Stimulated activated CD4-positive, alpha-beta T cell treated with anti-CD3 and anti-CD28 coated beads, TNF-alpha, amount 100 ng/mL, for 1 hour (primary cell): ENCODE measurements at places on chromosomes 4 and X.

DNA sequence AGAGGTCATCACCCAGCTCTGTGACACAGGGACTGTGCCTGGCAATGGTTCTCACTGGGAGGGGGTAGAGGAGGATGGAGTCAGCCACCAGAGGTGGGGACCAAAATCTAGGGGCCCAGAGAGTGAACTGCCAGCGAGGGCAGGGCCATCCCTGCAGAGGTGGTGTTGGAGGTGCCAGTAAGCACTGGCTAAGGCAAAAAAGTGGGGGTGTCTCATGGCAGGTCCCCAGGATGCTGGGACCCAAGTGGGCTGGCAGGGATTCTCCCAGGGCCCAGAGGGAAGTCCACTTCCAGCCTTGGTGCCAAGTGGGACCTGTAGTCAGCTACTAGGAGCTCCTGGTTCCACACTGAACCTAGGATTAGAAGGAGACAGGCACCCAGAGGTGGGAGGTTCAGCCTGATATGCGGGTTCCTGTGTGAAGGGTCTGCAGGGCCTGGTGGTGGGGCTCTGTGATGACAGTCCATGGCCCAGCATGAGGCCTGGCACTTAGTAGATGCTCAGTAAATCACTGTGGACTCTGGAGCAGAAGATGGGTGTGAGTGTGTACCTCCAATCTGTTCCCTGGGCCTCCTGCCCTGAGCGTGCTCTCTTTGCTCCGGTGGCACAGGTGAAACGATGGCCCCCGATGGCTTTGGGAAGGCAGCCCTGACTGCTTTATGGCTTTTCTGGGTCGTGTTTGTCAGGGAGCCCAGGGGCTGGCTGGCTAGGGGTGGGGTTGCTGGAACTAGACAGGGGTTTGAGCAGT is 81.5 kb downstream of the PSAPL1 start:
- no peak for DNase-seq

DNA sequence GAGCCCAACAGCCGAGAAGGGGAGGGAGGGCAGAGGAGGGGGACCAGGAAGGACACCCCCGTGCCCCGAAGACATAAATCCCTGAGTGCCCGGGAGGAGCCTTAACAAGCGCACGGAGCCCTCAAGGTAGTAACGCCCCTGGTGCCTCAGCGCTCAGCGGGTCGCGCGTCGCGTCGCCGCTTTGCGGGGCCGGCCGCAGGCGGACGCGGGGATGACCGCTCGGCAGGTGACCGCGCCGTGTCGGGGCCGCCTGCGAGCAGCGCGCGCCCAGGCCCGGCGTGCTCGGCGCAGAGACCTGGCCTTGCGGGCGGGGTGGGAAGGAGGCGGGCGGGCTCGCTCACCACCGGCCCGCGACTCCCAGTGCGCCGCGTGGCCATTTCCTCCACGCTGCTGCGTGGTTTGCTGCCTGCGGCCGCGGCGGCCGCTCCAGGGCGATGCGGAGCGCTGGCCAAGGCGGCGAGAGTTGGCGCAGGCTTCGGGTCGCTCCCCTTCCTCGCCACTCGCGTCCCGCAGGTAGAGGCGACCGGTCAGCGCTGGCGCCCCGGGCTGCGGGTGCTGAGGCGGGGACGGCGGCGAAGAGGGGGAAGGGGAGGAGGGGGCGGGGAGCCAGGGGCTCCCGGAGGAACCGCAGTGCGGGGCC is 632 bp downstream of the CCSER1 start:
- DNase-seq = no peak

- DNase-seq = no peak
Observed at GRCh38 chr4:48296365-48296764, 26.7 kb upstream of the TEC start.

DNA sequence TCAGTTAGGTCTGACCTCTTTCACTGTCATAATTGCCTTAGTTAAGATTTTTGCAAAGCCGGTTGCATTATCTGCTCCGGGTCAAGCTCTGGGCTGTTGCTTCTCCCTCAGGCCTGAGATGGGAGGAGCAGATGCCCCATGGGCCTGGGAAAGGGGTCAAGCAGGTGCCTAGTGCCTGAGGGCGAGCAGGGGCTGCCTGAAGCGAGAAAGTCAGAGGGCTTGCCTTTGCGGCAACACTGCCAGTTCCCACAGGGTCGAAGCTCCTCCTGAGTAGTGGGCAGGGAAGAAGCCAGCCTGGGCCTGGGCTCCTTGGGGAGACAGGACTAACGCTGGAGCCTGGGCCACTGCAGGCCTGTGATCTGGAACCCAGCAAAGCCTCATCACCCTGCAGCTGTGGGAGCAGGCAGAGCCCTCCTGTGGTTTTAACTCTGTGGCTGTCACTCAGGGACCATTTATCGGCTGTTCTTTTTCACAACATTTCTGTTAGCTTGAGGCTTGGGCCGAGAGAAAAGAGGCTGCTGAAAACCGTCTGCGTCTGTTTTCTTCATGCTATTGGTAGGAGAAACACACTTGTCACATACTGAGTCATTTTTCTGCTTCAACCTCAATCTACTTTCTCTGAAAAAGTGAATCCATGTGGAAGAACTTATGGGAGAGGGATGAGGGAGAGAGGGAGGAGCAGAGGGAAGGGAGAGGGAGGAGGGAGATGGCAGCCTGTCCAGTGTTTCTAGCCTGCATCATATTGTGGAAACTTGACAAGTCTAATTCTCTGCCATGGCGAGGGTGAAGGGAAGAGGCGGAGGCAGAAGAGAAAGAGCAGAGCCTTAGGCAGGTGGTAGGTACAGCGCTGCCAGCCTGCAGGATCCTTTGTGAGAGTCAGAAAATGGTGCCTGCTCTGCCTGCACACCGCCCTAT is 68.4 kb downstream of the RHOH start:
- no peak for DNase-seq

DNA sequence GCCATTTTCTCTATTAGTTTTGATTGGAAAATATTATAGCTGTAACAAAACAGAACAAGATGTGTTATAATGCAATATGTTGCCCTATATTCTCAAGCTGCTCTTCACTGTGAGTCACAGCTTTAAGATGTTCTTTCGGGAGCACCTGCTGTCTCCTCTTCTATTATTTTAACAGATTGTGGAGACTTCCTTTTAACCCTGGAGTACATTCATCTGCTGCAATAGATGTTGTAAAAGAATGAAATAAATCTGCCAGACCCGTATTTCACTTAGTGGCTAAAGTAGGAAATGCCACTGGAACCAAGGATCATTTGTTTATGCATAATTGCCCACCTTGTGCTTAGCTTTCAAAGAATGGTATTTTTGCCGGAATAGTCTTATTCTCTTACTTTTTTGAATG is 11.1 kb downstream of the LSM6 start:
- DNase-seq = no peak

DNA sequence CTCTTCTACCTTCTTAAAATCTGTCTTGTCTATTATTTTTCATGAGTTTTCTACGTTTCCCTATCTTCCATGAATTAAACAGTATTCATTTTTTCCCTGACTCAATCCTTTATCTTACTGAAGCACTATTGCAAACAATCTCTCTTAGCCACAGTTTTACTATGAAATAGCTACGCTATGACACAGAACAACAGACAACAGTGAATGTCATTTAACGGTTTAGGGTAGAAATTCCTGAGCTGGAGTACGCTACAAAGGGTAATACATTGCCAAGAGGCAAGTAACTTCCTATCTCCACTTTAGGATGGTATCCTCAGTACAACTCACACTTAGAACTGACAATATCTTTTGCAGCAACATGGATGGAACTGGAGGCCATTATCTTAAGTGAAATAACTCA is 552.6 kb downstream of the INPP4B start:
- no peak for DNase-seq

DNA sequence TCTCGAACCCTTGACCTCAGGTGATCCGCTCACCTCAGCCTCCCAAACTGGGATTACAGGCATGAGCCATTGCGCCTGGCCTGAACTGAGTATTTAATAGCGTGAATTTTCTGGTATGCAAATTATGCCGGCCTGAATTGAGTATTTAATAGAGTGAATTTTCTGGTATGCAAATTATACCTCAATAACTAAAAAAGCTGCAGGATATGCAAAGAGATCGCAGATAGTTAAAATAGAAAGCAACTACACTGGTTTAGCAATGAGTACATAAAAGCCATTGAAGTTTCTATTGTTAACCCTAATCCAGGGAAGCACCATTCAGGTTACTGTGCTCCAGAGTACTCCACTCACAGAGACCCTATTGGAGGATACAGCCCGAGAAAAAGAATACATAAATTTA is 22.8 kb downstream of the FBXW7 start:
- DNase-seq = no peak

DNA sequence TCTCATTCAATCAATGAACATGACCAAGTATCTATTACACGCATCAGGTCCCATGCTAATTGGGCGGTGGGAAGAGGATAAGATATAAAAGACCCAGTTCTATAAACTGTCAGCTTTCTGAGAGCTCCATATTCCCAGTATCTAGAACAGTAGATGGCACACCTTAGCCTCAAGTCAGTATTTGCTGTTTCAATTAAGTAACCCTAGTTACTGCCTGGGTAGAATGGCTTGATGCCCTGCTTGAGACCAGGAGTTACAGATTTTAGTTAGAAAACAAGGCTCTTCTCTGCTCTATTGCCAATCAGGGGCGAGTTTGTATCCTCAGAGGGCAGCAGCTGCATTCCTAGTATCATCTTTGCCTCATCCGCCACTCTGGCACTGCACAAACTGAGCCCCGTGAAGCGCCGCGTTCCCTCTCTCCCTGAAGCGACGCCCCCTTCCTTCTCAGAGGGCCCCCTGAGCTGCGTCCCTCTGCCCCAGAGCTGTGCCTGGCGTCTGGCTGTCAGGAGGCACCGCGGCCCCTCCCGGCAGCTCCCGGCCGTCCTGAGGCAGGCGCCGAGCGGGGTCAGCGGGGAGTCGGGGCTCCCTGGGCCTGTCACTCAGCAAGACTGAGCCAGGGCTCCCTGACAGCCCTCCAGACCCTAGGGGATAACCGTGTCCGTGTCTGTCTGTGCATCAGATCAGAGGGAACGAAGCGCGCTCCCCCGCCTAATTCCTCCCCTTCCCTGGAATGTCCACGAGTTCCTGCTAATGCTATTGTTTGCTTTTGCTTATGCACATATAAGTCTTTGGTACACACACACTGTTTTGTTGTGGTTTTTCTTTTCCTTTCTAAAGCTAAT is 212.4 kb upstream of the TTC29 start:
- no peak for DNase-seq

- DNase-seq = no peak
Observed at GRCh38 chrX:115047715-115048114, 30.3 kb upstream of the IL13RA2 start.

- DNase-seq = no peak
Observed at GRCh38 chr4:165380805-165381204, 2.0 kb downstream of the CPE start.

GRCh38 chr4:19547463-19547862 is 704.2 kb upstream of the SLIT2 start:
- no peak for DNase-seq

DNA sequence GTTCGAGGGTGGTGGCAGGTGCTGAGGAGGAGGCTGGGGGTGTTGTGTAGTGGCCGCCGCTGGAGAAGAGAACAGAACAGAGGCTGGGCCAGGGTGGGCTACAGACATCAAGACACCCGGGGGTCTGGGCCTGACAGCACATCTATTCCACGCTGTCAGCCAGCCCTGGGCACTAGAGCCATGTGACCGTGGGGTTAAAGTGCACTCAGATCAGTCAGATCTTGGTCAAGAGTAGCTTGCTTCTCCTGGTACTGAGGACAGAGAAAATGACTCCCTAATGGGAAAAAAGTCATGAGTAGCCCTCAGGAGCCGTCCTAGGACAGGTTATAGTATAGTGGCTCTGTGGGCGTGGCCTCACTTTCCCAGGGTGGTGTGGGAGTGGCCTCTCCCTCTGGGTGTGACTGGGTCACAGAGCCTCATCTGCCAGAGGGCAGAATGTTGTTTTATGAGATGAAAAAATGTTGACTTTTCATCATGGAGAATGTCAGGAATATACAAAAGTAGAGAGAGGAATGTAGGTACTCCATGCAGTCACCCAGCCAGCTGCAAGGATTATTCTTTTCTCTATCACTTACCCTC is 19.4 kb downstream of the TRMT44 start:
- no peak for DNase-seq

DNA sequence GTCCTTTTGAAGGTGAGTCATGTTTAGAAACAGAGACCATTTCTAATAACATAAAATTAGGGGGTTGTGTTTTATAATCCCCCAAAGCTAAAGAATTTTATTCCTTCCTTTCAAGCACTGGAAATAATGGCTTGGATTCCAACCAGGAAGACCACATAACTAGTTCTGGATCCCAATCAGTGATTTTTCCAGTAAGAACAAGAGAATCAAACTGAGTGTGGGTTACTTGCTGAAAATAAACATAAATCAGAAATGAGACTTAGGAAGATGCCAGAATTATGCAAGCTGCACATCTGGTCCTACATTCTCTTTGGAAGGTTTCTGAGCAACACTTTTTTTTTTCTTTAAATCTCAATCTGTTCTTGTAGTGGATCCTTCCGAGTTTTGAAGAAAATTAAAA is 76.3 kb downstream of the SOWAHB start:
- DNase-seq = no peak

DNA sequence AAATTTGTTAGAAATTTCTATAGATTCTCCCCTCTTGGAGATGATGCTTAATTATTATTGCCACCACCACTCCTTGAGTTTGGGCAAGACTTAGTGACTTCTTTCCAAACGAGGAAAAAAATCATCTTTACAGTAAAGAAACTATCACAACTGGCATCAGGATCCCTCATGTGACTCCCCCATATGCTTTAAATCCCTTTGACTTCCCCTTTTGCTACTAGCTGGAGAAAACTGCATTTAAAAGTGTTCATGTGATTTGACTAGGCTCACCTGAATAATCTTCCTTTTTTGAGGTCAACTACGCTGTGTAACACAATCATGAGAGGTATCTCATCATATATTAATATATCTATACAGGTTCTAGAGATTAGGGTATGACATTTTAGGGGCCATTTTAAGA is 30.3 kb upstream of the ENOX2 start:
- DNase-seq = no peak

- no peak for DNase-seq
Observed at GRCh38 chr4:144754562-144755410, 108.8 kb downstream of the HHIP start.

GRCh38 chr4:168794881-168795280 is 215.2 kb downstream of the CBR4 start:
- no peak for DNase-seq

GRCh38 chr4:14169460-14169859 is 541.9 kb upstream of the BOD1L1 start:
- no peak for DNase-seq

- no peak for DNase-seq
Observed at GRCh38 chrX:39688576-39689375, 409.0 kb downstream of the BCOR start.

- DNase-seq = no peak
Observed at GRCh38 chr4:146190456-146190855, 14.9 kb downstream of the LSM6 start.
